ENCODE measurements at places on chromosomes 6 and 20. TPM values are rescaled to one million over a fixed set of nuclear protein-coding genes. Genes with fewer than 3 reads are reported as not detected.

Gene RIPOR3
- not detected for total RNA-seq

Gene IL17F
- 3.6 TPM for total RNA-seq

Gene CST4
- total RNA-seq: not detected

Gene ADGRF5
- total RNA-seq: not detected

Gene ITCH
- total RNA-seq: 44.1 TPM

Gene IMPG1
- total RNA-seq: not detected

Gene BPI
- not detected for total RNA-seq

Gene MEI4
- not detected for total RNA-seq

Gene RBBP8NL
- not detected for total RNA-seq

Gene CNR1
- total RNA-seq: not detected

Gene RBM24
- total RNA-seq: not detected

Data from activated CD8-positive, alpha-beta memory T cell treated with anti-CD3 and anti-CD28 coated beads for 36 hours (primary cell).